ENCODE measurements at places on chromosomes 2 and 18. TPM values are rescaled to one million over a fixed set of nuclear protein-coding genes. Genes with fewer than 3 reads are reported as not detected.

FSIP2 gene
- total RNA-seq, result not detected

SNTG2 gene
- 1.0 TPM for total RNA-seq

RAPGEF4 gene
- total RNA-seq, result 0.35 TPM

ALPG gene
- not detected for total RNA-seq

ASPRV1 gene
- total RNA-seq, result 0.59 TPM

All from activated naive CD4-positive, alpha-beta T cell treated with anti-CD3 and anti-CD28 coated beads for 36 hours (primary cell).